Astrocyte of the cerebellum (primary cell): ENCODE measurements at places on chromosomes 4 and X.

DNA sequence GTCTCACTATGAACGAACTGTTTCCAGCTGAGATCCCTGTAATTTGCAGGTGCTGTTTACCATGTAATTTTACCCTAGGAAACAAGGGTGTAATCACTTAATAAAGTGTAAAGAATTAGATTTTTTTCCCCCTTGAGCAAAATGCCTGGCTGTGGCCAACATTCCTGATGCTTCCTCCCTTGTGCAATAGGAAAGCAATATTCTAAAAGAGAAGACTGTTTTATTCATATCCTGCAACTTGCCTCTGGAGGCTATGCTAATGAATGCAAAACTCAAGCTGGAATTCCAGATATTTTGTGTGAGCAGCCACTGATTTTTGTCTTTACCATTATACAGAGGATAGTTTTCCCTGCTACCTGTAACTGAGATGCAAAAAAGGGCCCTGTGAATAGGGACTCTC, 98.0 kb downstream of the AWAT2 start:
- DNase-seq, result no peak

DNA sequence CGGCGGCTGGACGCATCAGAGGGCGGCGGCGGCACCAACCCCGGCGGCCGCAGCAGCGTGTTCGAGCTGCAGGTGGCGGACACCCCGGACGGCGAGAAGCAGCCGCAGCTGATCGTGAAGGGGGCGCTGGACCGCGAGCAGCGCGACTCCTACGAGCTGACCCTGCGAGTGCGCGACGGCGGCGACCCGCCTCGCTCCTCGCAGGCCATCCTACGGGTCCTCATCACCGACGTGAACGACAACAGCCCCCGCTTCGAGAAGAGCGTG, 1.9 kb downstream of the PCDH7 start:
- DNase-seq, result no peak

DNA sequence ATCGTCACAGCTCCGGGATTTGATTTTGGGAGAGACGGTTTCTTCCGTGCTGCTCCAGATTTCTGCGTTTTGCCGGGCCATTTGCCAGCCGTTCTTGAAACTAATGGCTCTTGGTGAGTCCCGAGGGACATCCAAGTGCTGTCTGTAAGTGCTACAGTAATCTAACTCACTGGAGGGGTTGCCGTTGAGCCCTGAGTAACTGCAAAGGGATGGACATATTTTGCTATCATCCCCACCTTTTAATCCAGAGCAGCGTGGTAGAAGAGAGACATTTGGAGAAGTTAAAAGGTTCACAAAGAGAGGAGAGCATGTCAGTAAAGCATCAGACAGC, 88.9 kb upstream of the PDLIM3 start:
- no peak for DNase-seq

- DNase-seq, result no peak
These were observed 96.1 kb upstream of the FAM9A start for GRCh38 chrX:8897259-8897658.

- DNase-seq, result no peak
These were observed 7.0 kb upstream of the DSPP start for GRCh38 chr4:87601361-87601760.
